Stimulated activated CD4-positive, alpha-beta T cell treated with anti-CD3 and anti-CD28 coated beads, Interleukin-15, amount 100 ng/mL, for 48 hours (primary cell): ENCODE measurements at places on chromosomes 16 and 17.

DNA sequence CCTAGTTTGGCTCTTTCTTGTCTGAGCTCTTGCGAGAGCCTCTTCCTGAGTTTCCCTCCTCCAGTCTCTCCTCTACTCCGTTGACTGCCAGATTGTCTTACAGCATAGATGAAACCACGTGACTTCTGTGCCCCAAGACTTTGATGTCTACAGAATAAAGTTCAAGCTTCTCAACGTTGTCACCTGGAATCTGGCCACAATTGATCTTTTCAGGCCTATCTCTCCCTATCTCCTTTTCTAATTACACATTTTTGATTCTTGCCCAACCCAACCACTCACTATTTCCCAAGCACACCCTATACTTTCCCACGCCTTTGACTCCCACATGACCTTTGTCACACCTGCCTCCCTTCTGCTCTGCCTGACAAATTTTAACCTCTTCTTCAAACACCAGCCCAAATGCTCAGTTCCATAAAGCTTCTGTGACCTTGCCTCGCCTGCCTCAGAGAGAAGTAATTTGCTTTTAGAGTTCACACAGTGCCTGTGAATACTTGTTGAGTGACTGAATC lies 52.4 kb upstream of the PMFBP1 start:
- DNase-seq, result no peak

DNA sequence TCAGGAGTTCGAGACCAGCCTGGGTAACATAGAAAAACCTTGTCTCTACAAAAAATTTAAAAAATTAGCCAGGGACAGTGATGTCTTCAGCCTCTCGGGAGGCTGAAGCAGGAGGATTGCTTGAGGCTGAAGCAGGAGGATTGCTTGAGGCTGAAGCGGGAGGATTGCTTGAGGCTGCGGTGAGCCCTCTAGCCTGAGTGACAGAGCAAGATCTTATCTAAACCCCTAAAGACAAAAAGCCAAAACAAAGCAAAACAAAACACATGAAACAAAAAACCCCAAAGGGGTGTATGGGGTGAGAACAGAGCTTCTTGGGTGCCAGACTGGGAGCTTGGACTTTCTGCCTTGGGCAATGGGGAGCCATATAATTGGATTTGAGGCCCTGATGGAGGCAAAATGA lies 2.6 kb downstream of the SPNS3 start:
- DNase-seq, result no peak

DNA sequence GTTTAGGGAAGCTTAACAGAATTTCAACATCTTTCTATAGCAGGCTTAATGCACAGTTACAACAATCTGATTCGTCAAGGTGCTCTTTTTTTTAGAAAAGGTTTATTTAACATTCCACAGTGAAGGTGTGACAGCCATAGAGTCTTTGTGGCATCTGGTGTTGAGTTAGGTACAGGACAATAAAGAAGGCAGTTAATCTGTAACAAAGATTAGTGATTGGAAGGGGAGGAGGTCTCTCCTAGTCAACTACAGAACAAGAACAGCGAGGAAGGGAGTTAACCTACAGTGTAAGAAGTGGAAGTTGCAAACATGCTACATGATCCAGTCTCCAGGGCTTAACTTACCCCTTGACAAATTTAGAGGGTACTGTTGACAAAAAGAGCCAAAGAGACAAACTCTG lies 3.0 kb upstream of the ZDHHC7 start:
- DNase-seq, result no peak

DNA sequence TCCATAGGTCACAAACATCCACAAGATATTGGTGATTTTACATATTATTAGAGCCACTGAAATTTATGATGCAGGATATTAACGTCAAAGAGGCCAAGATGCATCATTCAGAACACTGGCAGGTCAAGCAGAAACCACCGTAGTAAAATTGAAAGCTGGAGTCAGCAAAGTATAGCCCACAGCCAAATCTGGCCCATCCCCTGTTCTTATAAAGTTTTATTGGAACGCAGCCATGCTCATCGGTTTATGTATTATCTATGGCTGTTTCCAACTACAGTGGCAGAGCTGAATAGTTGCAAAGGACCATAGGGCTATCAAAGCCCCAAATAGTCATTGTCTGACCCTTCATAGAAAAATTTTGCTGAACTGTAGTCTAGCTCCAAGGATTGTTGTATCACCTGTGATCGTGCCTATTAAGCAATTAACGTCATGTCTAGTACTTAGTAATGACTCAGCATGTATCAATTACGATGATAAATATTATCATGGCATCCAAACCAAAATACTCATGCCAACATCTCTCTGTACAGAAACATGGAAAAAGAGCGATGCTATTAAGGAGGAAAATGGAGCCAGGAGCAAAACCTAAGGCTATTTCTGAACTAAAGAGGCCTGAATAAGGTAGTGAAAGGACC lies 165.6 kb downstream of the IRX3 start:
- DNase-seq, result no peak

DNA sequence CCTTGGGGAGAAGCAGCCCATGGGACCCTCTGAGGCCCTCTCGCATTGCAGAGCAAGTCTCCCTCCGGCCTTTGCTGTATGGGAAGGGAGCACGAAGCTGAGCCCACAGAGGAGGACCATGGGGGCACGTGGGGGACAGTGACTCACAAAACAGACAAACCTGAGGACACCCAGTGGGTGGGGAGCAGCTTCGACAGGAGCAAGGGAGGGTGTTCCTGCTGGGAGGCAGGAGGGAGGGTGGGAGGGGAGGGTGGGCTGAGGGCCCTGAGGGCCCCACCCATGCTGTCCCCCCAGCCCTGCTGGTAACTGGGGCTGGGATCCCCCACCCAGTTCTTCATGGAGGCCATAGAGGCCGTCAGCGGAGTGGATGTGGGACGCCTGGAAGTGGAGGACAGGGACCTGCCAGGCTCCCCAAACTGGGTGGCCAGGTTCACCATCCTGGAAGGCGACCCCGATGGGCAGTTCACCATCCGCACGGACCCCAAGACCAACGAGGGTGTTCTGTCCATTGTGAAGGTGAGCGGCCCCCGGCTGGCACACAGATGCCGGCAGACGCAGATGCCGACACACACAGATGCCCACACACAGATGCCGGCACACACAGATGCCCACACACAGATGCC lies 12.5 kb downstream of the SLC22A31 start:
- DNase-seq, result no peak

DNA sequence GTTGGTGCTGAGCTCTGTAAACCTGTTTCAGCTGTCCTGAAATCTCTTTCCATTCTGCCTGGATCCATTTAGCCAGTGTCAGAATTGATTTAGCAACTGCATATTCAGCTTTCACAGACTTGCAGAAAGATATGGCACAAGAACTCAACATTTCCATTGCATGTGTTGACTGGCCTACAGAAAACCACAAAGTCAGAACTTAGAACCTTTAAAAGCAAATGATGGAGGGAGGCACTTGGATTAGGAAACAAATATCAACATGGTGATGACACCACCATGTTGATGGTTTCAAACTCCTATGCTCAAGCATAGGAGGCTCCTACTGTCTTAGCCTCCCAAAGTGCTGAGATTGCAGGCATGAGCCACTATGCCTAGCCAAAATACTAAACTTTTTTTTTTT lies 52.3 kb upstream of the ARL6IP1 start:
- no peak for DNase-seq

GRCh38 chr17:50609380-50610074 lies 25.2 kb upstream of the ABCC3 start:
- no peak for DNase-seq

- DNase-seq, result no peak
These were observed 9.9 kb upstream of the METRNL start for GRCh38 chr17:83069571-83069906.

DNA sequence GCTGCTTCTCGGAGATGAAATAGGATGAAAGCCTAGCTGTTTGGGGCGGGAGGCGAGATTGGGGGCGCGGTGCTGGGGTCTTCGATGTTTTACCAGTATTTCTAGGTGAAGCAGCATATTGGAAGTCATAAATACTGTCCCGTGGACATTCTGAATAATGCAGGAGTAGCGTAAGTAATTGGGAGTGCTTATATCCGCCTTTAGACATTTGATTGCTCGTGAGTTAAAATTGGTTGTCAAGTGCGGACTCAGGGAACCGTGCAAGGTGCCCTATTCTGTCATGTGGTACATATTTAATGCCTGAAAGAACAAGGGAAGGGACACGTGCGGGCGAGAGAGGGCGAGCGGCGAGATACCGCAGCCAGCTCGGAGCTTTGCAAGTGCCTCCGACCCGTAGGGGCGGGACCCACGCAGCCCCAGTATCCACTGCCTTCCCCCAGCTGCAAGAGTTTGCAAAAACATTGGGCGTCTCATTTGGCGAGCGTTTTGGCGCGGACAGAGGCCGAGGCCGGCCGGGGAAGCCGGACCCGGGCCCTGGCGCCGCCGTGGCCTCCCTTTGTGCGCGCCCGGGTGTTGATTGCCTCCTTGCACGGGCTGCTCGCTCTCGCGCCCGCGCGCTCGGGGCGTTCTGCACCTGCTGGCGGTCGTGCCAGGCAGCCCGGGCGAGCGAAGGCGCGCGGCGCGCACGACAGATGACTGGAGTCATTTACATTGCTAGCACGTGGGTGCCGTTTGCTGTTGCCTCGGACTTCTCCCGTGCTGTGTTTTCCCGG lies 849.8 kb upstream of the RBFOX1 start:
- DNase-seq, result no peak

GRCh38 chr16:7183768-7184167 lies 148.9 kb upstream of the RBFOX1 start:
- DNase-seq, result no peak

DNA sequence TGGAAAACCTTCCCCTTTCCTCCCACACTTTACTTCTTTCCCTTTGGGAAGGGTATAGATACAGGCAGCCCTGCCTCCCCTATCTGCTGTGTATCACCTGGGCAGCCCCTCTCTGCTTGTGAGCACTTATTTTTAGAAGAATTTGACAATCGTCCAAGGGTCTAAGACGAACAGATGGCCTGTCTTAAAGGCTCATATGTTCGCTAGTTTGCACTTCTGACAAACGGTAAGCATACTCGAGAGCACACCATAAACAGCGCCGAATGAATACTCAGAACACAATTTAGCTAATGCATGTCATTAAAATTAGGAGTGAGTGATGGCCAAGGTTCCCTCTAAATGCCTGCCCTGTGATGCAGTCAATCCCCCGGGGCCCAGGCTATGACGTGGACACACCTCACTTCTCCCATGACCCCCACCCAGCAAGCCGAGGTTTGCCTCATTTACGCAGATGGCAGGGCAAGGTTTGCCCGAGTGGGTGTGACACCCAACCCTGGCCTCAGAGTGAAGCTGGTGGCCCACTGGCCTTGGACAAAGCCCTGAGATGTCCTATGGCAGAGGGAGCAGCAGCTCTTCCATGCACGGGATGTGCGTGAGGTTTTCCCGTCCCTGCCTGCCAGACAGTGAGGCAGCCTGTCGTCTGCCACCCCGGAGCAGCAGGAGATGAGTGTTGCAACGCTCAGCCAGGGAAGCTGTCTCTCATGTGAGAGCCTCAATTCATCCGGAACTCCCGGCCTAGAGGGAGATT lies 125.2 kb downstream of the C16orf78 start:
- DNase-seq, result no peak

- DNase-seq, result no peak
These were observed 115.2 kb downstream of the IRX5 start for GRCh38 chr16:55045756-55046460.

DNA sequence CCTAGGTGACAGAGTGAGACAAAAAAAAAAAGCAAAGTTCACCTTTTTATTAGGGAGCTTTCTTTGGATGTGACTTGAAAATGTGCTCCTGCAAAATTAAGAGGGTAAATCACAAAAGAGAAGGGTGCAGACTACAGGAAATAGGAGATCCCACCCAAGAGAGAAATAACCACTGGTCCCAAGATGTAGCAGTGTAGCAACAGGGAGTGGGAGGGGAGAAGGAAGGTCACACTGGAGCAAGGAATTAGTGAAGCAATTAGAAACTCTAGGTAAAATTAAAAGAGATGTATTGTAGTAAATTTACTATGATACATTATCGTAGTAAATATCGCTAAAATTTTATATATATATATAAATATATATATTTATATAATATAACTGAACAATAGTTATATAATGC lies 12.3 kb upstream of the SPN start:
- DNase-seq, result no peak

DNA sequence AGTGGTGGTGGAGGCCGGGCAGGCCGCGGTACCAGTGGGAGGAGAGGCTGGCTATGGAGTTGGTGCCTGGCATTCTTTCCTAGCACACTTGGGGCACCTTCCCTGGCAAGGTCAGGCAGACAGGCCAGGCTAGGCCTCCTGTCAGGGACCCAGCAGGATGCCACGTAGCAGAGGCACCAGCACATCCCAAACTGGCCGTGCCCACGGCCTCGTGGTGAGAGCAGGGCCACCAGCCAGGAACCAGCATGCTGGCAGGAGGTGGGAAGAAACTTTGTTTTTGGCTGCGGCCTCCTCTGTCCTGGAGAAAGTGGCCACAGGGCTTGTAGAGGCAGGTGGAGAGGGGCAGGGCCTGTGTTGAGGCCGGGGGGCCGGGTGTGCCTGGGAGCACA lies 57.6 kb upstream of the CBFA2T3 start:
- DNase-seq, result no peak

GRCh38 chr17:6061290-6061689 lies 8.9 kb upstream of the WSCD1 start:
- no peak for DNase-seq

DNA sequence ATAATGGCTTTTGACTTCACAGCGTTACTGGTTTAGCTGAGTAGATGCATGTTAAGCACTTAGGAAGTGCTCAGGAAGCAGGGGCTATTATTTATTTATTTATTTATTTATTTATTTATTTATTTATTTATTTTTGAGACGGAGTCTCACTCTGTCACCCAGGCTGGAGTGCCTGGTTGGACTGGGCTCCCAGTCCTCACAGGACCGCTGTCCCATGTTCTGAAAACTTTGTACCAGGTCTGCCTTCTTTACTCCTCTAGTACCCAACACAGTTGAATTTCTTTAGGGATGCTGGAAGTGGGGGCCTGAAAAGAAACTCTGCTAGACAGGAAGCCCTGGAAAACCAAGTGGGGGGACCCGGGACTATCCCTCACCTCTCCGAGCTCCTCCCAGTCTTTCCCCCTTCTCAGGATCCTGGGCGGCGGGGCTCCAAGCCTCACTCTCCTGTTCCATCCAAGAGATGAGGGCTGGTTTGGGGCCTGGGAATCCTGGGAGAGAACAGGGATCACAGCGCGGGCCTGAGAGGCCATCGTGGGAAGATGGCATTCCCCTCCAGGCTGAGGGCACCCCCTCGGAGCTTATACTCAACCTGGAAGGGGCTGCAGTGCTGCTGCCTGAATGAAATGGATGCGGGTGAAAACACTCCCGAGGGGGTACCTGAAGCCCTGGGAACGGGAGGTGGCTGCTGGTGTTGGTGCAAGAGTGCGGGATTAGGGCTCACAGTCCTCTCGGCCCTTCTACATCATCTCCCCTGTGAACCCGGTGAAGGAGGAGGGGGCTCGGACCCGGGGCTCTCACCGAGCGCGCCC lies 674 bp downstream of the ZNF688 start:
- no peak for DNase-seq

- DNase-seq, result no peak
These were observed 2.2 kb upstream of the PLEKHH3 start for GRCh38 chr17:42678951-42679491.
